ENCODE measurements at places on chromosomes 12 and 14. TPM values are rescaled to one million over a fixed set of nuclear protein-coding genes. Genes with fewer than 3 reads are reported as not detected.
A peak's percentile ranks its signal among the peaks of the same experiment; 100 is the strongest.

DNA sequence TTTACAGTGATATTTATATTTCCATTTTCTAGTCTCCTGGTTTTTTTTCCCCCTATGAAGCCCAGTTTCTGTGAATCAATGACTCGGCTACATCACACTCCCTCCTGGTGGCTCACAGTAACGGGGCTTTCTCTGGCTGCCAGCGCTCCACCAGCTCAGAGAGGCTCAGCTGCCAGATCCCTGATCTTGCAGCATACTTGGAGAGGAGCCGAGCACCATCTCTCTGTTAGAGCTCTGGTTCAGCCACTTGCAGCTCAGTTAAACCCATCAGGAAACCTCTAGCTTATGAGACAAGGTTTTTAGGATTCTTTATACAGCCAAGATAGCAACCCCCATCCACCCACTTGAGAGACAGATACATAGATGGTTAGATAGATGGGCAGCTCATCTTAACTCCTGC lies 74.6 kb downstream of the CIT start:
- H3K27ac ChIP-seq: no peak overlapping the region
- no peaks in the 10 kb centered on the region for H3K27me3 ChIP-seq
- H3K4me3 ChIP-seq: no peak overlapping the region
- no peaks in the 10 kb centered on the region for H3K4me1 ChIP-seq
- peaks cover 5% of the 10 kb centered on the region for H3K36me3 ChIP-seq

- no peak for DNase-seq
- H3K27ac ChIP-seq: no peak overlapping the region
- no peak overlapping the region for H3K4me3 ChIP-seq
- no peaks in the 10 kb centered on the region for H3K4me1 ChIP-seq
Observed at GRCh38 chr14:92874962-92875661, 47.8 kb upstream of the CHGA start.

GRCh38 chr12:8156845-8157244 lies at the start of gene ZNF705A:
Gene ZNF705A (plus strand): TSS chr12:8157015. CDS start chr12:8172626, 15,611 bp downstream.
- H3K27ac ChIP-seq: no peak within 1 kb of the TSS

DNA sequence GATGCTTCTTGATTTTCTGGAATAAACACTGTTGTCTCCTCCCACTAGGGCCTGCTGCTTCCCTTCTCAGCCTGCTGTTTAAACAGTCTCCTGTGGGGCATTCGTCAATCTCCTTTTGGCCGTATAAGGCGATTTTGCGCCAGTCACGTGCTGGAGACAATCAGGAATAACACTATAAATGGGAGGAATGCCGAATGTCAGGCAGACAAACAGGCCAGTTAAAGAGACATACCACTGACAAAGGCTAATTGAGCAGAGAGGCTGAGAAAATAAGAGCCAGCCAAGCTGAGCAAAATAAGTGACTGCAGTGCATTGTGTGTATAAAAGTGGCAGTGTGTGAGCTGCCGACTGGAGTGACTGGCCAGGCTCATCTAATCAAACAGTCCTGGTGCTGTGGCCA lies 23.3 kb downstream of the DMAC2L start:
- H3K36me3 ChIP-seq: peaks cover 11% of the 10 kb centered on the region
- DNase-seq: no peak
- H3K27me3 ChIP-seq: no peaks in the 10 kb centered on the region
- H3K4me3 ChIP-seq: no peak overlapping the region

DNA sequence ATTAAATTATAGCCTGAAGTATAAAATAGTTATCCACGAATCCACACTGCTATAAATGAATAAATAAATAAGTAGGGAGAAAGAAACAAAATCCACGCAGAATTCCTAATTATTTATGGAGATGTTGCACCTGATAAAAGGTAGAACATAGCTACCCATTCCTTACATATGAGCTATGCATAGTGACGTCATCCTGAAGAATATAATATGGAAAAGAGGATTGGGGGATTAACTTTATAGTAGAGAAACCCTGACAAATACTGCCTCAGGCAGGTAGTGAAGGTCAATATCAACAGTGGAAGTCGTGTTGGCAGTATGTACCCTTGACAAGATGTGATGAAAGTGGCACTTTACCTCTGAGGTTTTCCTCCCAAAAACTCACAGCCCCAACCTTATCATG lies 82.5 kb downstream of the PLCZ1 start:
- DNase-seq: no peak
- H3K4me1 ChIP-seq: no peaks in the 10 kb centered on the region
- H3K36me3 ChIP-seq: peaks cover 4% of the 10 kb centered on the region
- no peak overlapping the region for H3K27ac ChIP-seq

DNA sequence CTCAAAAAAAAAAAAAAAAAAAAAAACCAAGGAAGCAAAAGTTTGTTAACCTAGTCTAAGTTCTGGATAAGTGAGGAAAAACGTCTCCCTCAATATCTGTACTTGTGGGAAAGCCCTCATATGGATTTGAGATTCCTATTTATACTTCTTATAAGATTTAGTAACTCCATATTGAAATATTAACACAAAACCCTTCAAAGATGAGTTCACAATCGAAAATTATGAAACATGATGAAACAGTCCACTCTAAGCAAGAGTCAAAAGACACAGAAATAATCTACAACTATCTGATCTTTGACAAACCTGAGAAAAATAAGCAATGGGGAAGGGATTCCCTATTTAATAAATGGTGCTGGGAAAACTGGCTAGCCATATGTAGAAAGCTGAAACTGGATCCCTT lies 25.2 kb downstream of the VWF start:
- DNase-seq: no peak
- H3K27me3 ChIP-seq: peaks cover 6% of the 10 kb centered on the region
- no peaks in the 10 kb centered on the region for H3K36me3 ChIP-seq
- no peak overlapping the region for H3K27ac ChIP-seq
- H3K4me1 ChIP-seq: no peaks in the 10 kb centered on the region

- no peak for DNase-seq
- no peaks in the 10 kb centered on the region for H3K36me3 ChIP-seq
- no peaks in the 10 kb centered on the region for H3K4me1 ChIP-seq
Observed at GRCh38 chr14:40684328-40684727, 922.3 kb upstream of the LRFN5 start.

GRCh38 chr12:82593901-82594396 lies 92.8 kb upstream of the TMTC2 start:
- H3K4me3 ChIP-seq: no peak overlapping the region
- H3K36me3 ChIP-seq: no peaks in the 10 kb centered on the region
- no peak for DNase-seq
- no peaks in the 10 kb centered on the region for H3K4me1 ChIP-seq

GRCh38 chr12:54723379-54724256 lies 75.5 kb upstream of the DCD start:
- H3K36me3 ChIP-seq: no peaks in the 10 kb centered on the region
- H3K27me3 ChIP-seq: peaks cover 2% of the 10 kb centered on the region
- no peak overlapping the region for H3K27ac ChIP-seq
- DNase-seq: peak; percentile 27
- no peak overlapping the region for H3K4me3 ChIP-seq

DNA sequence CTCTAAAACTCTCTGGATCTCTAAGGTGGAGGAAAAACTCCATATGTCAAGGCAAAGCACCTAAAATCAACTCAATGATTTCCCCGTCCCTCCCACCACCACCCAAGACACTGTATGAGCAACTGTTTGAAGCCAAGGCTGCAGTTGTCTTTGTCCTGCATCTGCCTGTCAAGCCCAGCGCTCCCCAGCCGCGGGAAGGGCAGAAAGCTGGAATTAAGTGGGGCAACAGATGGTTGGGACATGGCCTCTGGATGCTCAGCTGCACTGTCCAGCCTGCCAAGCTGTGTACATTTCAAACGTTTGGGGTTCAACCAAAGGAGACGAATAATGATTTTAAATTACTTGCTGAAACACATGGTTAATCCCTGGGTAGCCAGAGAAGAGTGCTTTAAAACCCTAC lies 42.2 kb upstream of the PTGR2 start:
- peaks cover 1% of the 10 kb centered on the region for H3K4me1 ChIP-seq
- H3K4me3 ChIP-seq: no peak overlapping the region
- no peak overlapping the region for H3K27ac ChIP-seq
- no peak for DNase-seq
- H3K36me3 ChIP-seq: no peaks in the 10 kb centered on the region

GRCh38 chr12:121986489-121987245 lies 35.0 kb upstream of the BCL7A start:
- DNase-seq: no peak
- H3K4me1 ChIP-seq: no peaks in the 10 kb centered on the region
- H3K4me3 ChIP-seq: no peak overlapping the region

DNA sequence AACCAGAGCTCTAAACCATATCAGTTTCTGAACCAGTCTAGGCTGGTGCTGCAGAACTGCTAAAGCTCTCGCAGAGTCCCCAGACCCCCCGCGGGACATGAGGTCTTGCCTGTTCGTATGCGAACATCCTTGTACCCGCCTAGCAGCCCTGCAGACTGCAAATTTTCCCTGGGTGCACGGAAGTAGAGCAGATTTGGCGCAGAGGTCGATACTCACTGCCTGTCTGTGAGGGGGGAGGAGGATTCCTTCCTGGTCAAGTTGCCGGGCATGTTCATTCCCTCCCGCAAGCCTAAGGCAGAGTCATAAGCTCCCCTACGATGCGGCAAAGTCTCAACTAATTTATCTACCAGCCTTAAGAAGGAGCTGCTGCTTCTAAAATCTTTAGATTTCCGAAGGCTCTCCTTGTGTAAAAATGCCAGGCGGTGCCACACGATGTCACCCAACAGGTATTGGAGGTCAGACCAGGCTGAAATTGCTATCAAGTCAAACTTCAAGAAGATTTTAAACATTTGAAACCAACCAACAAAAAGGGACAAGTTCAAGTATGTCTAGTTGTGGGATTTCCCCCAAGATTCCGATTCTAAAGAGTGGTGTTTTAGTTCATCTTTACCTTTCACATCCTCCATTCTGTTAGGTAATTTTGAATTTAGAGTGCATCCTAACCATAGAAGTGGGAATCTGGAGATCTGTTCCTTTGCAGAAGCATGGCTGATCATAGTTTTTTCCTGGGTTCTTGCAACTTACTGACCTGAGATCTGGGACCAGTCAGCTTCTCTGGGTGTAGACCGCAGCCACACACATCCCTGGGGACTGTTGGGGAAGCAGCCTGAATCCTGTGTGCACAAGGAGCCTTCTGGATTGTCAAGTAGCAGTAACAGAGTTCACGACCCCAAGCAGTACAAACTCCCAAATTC lies 1.6 kb upstream of the PAX9 start:
- H3K27ac ChIP-seq: no peak overlapping the region
- H3K36me3 ChIP-seq: peaks cover 3% of the 10 kb centered on the region
- H3K4me3 ChIP-seq: no peak overlapping the region
- DNase-seq: no peak
- H3K4me1 ChIP-seq: peaks cover 2% of the 10 kb centered on the region

GRCh38 chr12:59890896-59891579 lies 295.2 kb downstream of the SLC16A7 start:
- no peak overlapping the region for H3K4me3 ChIP-seq
- no peaks in the 10 kb centered on the region for H3K36me3 ChIP-seq
- no peak for DNase-seq

GRCh38 chr12:22014041-22014782 lies 31.8 kb upstream of the CMAS start:
- no peak overlapping the region for H3K4me3 ChIP-seq
- no peaks in the 10 kb centered on the region for H3K36me3 ChIP-seq
- no peaks in the 10 kb centered on the region for H3K4me1 ChIP-seq
- H3K27ac ChIP-seq: no peak overlapping the region
- H3K27me3 ChIP-seq: peaks cover 8% of the 10 kb centered on the region

GRCh38 chr14:23401291-23401690 lies 6.8 kb downstream of the MYH6 start:
- peaks cover 2% of the 10 kb centered on the region for H3K27me3 ChIP-seq
- H3K4me1 ChIP-seq: no peaks in the 10 kb centered on the region
- DNase-seq: no peak
- no peak overlapping the region for H3K27ac ChIP-seq
- no peaks in the 10 kb centered on the region for H3K36me3 ChIP-seq

GRCh38 chr12:20520532-20520931 lies 152.2 kb downstream of the PDE3A start:
- H3K27me3 ChIP-seq: no peaks in the 10 kb centered on the region
- no peak overlapping the region for H3K4me3 ChIP-seq
- H3K4me1 ChIP-seq: no peaks in the 10 kb centered on the region
- no peak overlapping the region for H3K27ac ChIP-seq
- no peaks in the 10 kb centered on the region for H3K36me3 ChIP-seq

GRCh38 chr14:85479306-85479705 lies 50.6 kb upstream of the FLRT2 start:
- no peak overlapping the region for H3K4me3 ChIP-seq
- no peaks in the 10 kb centered on the region for H3K36me3 ChIP-seq
- no peak overlapping the region for H3K27ac ChIP-seq
- peaks cover 4% of the 10 kb centered on the region for H3K27me3 ChIP-seq
- H3K4me1 ChIP-seq: peaks cover 10% of the 10 kb centered on the region
- no peak for DNase-seq

DNA sequence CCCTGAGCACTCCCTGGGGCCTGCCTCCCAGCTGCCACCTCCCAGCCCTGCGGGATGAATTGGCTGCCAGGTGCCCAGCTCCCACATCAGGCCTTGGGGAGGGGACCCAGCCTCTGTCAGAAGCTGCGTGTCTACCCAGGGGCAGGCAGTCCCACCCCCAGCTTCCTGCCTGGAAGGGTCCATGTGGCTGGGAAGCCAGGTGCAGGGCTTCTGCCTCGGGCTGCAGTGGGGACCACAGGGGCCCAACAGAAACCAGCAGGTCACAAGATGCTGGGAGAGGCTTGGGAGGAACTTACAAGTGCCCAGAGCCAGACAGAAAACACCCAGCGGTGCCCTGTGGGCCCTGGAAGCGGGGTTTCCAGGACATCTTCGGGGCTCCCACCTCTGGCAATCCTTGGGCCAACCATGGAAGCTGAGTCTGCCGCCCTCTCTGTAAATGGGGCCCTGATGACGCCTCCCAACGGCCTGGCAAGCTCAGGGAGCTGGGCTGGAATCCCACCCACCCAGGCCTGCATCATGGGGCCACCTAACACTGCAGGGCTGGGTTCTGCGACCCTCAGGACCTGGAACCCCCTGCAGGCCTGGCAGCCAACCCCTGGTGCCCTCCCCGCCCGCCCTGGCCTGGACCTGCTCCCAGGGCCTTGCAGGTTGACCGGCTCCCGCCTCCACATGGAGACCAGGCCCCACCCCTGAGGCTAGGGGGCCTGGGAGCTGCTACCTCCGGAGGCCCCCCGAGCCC lies 36.6 kb downstream of the CCNK start:
- DNase-seq: no peak
- peaks cover 3% of the 10 kb centered on the region for H3K27me3 ChIP-seq
- no peaks in the 10 kb centered on the region for H3K36me3 ChIP-seq
- no peaks in the 10 kb centered on the region for H3K4me1 ChIP-seq

Gene CMAS
- polyA plus RNA-seq: 30.4 TPM

Gene NKX2-1
- polyA plus RNA-seq: not detected

Gene MGAT4C
- polyA plus RNA-seq: not detected

Gene SOCS4
- 1.3 TPM for polyA plus RNA-seq

Gene LRRC43
- polyA plus RNA-seq: 0.52 TPM

Gene C12orf54
- not detected for polyA plus RNA-seq

Gene KRT78
- polyA plus RNA-seq: not detected

Gene BMP4
- polyA plus RNA-seq: not detected

Gene PRICKLE1
- not detected for polyA plus RNA-seq

Gene PMCH
- not detected for polyA plus RNA-seq

Gene SLC25A21
- polyA plus RNA-seq: not detected

Gene HOTAIR
- polyA plus RNA-seq: not detected

All from immature natural killer cell (primary cell).